Left lobe of liver (tissue), 2 donors: ENCODE measurements at places on chromosomes 7 and 10. TPM values are rescaled to one million over a fixed set of nuclear protein-coding genes. Genes with fewer than 3 reads are reported as not detected.

- no peak for DNase-seq
Measured at GRCh38 chr10:46268076-46268881, 18.5 kb upstream of the ANTXRL start.

- peak; percentile 68 for DNase-seq
Measured at GRCh38 chr10:97210543-97210960, 24.8 kb upstream of the SLIT1 start.

DNA sequence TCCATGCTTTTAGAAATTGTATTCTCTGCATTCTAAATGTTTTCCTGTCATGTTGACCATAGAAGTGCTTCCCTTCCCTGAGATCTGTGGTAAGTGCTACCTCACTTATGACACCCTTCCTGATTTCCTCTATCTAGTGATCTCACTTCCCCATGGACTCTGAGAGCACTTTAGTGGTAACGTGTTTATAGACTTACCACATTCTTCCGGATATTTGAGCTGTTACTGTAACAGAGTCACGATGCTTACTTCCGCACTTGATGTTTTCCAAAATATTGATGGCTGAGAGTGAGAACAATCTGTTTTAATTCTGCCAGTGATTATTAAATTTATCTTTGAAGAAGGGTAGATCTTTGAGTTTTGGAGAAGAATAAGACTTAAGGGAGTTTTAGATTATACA lies 60.1 kb upstream of the NAMPT start:
- no peak for DNase-seq

DNA sequence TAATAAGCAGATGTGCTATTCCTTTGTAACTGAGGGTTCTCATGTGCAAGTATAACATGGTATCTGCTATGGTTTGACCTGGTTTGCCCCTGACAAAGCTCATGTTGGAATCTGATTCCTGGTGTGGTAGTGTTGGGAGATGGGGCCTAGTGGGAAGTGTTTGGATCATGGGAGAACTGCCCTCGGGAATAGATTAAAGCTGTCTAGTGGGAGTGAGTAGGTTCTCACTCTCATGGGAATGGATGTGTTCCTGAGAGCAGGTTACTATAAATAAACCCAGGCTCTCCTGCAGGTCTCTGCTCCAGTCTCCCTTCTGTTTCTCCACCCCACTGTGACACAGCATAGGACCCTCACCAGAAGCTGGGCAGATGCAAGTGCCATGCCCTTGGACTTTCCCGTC lies 97.7 kb downstream of the ATE1 start:
- DNase-seq: no peak

- DNase-seq: no peak
Measured at GRCh38 chr7:101159696-101160674, 5.4 kb downstream of the VGF start.

PIK3CG gene
- 0.73 TPM for total RNA-seq

SLC16A9 gene
- total RNA-seq: 0.73 TPM

HOXA2 gene
- 0.15 TPM for total RNA-seq

GRCh38 chr7:120462991-120463390 lies 190.0 kb downstream of the KCND2 start:
- no peak for DNase-seq

DNA sequence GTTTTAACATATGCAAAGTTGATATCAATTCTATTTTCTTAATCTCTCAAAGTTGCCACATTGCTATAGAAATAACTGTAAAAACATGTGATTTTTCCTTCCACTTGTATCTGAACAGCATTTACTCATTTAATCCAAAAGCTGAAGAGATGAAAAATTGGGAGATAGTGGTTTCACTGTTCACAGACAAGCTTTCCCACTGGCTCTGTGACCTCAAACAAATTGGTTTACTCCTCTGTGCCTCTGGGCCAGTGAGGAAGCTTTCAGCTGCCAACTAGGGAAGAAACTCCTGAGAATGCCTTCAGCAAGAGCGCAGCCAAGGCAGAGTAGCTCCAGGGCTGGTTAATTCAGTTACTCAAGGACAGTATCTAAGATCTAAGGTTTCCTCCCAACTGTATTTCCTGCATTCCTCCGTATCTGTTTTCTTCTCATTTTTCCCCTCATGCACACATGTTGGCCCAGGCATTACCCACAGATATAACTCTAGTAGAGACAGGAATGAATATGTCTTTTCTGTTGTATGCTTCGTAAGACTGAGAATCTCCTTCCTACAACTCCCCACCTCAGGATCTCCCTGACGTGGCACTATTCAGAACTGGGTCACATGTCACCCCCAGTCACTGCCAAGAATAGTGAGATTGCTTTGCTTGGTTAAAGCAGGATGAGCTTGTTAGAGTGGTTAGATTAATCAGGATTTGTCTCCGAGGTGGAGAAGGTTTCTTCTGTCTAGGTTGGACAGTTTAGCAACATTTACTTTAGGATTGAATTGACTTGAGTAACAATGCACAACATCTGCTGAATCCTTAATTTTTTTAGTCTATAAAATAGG lies 315.7 kb downstream of the NRG3 start:
- no peak for DNase-seq

DNA sequence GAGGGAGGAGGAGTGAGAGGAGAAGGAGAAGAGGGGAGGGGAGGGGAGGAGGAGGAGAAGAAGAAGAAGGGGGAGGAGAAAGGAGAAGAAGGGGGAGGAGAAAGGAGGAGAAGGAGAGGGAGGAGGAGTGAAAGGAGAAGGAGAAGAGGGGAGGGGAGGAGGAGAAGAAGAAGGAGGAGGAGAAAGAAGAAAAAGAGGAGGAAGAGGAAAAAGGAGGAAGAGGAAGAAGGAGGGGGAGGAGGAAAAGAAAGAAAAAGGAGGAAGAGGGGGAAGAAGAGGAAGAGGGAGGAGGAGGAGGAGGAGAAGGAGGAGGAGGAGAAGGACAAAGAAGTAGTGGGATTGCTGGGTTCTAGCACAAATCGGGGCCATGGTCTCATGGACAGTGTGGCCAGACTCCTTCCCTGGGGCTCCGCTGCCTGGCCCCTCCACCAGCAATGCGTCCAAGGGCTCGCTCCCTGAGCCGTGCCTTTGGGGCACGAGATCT lies 4.2 kb upstream of the MAFK start:
- DNase-seq: no peak

DNA sequence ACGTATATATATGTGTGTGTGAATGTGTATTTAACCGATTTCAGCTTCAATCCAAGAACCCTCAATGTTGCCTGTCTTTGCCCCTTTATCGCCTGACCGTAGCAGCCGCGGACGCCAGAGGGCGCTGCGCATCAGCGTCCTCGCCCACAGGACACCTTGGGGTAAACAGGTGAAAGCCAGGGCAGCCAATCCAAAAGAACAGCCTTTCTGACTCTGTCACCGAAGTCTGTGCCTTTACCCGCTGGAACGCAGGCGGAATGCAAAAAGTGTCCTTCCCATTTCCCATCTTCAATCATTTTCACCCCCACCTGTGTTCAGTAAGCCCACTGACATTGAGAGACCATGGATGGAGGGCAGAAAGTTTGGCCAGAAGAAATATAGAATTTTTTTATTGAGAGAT lies 3.6 kb downstream of the NXPH1 start:
- DNase-seq: no peak

- DNase-seq: no peak
Measured at GRCh38 chr7:104980440-104980839, 33.6 kb upstream of the KMT2E start.
